ENCODE measurements at places on chromosomes 3 and 15.

DNA sequence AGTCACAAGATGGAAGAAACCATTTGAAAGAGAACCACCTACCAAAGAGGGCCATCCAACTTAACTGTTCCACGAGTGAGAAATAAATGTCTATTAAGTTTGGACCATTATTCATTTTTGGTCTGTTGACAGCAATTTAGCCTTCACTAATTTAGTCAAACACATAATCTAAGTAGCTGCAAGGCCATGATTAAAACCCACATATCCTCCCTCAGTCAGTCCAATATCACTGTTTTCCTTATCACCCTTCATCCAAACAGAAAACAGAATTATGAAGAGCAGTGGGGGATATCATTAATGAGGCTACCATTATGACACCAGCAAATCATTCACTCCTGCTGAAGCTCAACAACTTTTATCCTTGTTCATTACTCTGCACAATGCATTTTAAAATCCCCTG is 52.0 kb downstream of the PIK3CB start:
- peak; percentile 10 for DNase-seq

DNA sequence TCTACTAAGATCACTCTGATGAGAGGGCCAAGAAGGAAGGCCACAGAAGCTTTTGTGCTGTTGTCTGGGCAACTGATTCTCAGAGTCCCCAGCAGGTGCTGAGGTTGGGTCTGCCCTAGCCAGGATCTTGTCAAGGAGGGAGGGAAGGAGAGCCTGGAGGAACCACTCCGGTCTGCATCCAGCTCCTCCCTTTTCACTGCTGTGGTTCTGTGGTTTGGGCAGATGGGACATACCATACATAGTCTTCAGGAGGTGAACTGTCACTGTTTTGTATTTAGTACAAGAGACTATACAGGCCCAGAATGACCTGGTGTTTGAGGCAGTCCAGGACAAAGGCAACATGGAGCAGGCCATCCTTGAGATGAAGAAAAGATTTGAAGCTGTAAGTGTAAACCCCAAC is 21.9 kb downstream of the C3orf62 start:
- no peak for DNase-seq

DNA sequence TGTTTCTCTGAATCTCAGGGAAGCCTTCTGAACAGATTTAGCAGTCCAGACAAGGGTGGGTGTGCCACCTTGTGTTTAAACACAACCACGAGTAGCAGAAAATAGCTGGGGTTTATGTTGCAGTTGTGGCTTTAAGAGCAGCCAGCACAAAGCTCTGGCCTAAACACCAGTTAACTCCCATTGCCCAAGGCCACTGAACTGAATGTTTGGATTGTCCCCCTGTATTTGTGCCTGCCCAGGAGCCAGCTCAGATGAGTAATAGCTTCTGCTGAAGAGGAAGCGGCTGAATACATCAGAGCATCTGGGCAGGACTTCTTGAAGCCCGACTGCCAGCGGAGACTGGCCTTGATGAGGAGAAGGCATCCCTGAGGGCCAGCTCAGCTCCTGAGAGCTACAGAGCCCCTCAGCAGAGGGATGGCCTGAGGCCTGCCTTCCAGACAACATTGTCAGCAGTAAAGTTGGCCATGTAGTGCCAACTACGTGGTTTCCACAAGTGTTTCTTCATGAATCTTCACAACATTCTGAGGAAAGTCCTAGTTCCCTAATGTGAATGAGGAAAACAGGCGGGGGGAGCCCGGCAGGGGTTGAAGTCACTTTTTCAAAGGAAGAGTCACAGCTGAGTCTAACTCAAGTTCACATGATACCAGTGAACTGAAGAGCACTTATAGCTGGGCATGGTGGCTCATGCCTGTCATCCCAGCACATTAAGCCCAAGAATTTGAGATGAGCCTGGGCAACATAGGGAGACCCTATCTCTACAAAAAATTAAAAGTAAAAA is 65.8 kb upstream of the ZBTB38 start:
- no peak for DNase-seq

DNA sequence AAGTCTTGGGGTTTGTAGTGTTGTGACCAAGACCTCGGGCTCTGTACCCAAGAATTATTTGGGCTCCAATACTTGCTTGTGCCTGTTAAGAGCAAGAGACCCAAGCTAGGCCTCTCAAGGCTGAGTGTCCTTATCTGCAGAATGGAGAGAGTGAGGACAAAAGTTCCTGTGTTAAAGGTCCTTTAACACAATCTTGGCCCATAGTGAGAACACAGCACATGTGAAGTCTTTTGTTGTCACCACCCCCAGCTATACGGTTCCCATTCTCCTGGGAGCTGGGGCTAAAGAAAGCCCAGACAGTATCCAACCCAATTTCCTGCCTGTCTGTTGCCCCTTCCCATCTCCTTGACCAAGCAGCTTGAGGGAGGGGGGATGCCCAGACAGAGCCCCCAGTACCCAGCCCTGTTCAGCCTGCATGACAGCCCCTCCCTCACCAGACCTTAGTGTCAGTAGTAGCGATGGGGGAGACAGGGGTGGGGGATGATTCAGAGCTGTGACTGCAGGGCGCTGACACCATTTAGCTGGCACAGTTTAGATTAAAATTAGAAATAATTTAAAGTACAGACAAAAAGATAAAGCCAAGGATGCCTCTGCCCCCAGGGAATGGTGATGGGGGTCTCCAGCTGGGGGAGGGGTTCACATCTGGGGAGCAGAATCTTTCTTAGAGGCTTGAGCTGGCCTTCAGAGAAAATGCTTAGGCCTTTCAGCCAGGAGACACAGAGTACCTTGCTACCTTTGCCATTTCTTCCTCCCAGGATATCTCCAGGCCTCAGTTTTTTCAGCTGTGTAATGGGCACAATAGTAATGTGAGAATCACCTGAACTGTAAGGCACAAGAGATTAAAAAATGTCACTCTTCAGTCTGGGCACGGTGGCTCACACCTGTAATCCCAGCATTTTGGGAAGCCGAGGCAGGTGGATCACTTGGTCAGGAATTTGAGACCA is 2.7 kb downstream of the PRKCD start:
- no peak for DNase-seq

DNA sequence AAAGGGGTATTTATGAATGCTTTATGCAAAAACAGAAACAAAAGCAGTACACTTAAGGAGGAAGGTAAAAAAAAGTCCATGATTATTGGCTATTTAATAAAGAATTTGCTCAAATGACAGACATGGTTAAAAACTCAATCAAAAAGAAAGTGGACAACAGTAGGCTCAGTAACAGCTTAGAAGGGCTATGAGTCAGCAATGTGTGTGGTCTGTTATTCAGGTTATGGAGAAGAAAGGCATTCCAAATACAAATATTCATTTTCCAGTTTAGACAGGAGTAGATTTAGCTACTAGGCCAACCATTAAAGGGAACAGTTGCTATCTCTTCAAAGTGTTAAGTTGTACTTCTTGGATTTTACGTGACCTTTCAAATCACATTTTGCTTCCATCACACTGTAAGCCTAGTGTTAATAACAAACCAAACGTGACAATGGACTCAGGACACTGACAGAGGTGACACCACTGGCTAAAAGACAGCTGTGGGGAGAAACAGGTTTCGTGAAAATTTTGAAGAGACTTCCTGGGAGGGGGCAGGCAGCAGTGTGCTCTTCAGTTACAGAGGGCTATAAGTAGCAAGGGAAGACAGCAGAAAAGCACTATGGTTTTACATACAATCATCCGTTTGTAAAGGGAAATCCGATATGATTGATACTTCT is 41.7 kb upstream of the MYO5C start:
- DNase-seq = no peak

GRCh38 chr15:80594091-80594889 is 100.8 kb upstream of the ABHD17C start:
- DNase-seq = no peak

Data from hematopoietic multipotent progenitor cell (in vitro differentiated cells).